ENCODE measurements at places on chromosomes 1 and 21. TPM values are rescaled to one million over a fixed set of nuclear protein-coding genes. Genes with fewer than 3 reads are reported as not detected.

The MSH4 gene
- 0.19 TPM for total RNA-seq

DNA sequence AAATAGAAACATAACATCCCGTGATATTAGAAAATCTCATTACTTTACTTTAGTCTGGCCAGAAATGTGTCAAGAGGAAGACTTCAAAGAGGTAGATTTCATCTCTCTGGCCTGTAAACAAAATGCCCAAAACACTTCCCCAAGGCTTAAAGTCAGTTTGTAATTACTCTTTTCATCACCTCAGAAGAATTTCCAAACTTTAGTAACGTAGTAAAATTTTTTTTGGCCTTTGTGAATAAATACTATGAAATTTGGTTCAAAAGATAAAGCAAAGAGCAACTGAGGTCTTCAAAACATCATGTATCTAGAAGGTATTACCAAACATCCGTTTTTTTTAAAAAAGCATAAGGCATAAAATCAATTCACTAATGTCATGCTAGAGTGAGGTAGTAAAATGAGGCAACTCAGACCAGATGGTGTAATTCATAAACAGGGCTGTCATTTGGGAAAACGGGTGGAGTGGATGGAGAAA, 51.4 kb downstream of the LEPR start:
- no peak for DNase-seq

GRCh38 chr1:37718901-37719571, 26.7 kb downstream of the CDCA8 start:
- DNase-seq, result no peak

The TMOD4 gene
- total RNA-seq, result 1.9 TPM

The CLCA4 gene
- not detected for total RNA-seq

DNA sequence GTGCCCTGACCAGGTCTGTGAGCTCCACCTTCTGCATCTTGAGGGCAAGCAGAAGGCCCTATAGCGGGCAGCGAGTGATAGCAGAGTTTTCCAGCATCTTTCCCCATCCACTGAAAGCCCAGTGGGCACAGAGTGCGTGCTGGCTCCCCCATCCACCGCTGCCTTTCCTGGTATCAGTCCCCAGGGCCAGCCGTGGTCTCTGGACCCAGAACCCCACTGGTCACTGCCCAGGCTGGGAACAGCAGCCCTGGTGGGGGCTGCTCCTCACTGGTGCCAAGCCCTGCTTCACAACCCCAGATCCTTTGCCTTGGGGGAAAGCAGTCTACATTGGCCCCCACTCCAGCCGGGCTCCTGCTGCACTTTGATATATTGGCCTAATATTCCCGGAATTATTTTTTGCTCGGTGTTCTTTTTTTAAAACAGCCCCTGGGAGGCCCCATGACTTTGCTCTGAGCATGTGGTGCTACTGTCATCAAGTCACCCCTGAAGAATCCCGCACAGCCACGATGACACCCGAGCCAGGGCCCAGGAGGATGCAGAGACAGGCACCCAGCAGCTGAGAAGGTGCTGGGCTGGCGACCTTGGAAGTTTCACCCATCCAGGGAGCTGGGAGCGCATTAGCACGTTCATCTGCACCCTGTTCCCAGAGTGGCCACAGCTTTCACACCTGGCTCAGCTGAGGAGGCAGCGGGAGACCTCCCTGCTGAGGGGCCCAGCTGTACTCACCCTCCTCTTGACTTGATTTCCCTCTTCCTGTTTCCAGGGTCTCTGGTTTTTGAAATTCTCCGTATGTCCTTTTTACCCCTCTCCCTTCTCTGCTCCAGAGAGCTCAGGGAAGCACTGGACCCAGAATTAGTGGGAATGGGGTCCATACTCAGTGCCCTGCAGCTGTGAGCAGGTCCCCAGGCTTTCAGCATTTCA, 56.9 kb downstream of the KLHDC7A start:
- DNase-seq, result no peak

- DNase-seq, result no peak
Measured at GRCh38 chr1:56627636-56628039, 17.5 kb upstream of the PRKAA2 start.

The LRRC8C gene
- total RNA-seq, result 39.4 TPM

DNA sequence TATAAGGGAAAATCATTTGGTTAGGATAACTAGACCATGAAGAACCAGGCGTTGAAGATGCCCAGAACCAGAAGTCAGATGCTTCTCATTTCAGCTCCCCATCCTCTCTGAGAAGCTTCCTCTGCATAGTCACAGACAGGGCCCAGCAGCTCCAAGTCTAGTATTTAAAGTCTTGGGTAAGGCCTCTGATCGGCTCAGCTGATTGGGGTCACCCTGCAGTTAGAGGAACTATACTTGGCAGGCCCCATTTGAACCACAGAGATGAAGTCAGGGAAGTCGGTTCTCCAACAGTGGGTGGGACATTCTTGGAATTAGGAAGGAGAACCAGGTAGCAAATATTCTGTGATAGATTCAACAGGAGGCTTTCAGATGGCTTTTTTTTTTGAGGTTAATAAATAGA, 48.3 kb downstream of the SLC22A15 start:
- no peak for DNase-seq

GRCh38 chr1:184390889-184391288, 4.1 kb downstream of the C1orf21 start:
- no peak for DNase-seq

GRCh38 chr1:29945426-29945825, 709.1 kb downstream of the PTPRU start:
- DNase-seq, result no peak

DNA sequence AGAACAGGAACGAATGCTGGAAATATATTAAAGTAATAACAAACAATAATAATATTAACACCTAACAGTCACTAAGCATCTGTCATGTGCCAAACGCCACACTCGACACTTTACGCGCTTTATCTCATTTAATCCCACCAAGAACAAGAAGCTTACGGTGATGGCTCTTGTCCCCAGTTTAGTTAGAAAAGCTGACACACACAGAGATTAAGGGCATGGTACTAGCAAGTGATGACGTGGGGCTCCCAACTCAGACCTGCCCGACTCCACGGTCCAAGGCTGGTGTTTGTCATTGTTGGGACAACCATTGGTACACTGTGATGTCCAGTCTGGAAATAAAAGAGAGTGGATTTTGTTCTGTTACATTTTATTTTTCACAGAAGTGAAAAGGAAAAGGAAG, 41.1 kb upstream of the KIF26B start:
- DNase-seq, result no peak

GRCh38 chr1:197146101-197147095, at the start of gene ASPM:
TSS of gene ASPM (minus strand) at chr1:197146669. CDS start at chr1:197146437, 232 bp downstream.
- DNase-seq, result peak; percentile 86

DNA sequence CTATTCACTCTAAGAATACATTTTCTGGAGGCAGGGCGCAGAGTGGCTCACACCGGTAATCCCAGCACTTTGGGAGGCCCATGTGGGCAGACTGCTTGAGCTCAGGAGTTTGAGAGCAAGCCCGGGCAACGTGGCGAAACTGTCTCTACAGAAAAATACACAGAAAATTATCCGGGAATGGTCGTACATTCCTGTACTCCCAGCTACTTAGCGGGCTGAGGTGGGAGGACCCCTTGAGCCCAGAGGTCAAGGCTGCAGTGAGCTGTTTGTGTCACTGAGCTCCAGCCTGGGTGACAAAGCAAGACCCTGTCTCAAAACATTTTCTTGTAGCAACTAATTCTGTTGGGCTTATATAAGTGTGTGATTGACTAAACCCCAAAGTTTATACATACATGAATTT, 30.5 kb downstream of the GPR161 start:
- no peak for DNase-seq
